ENCODE measurements at places on chromosomes 3 and 15.

DNA sequence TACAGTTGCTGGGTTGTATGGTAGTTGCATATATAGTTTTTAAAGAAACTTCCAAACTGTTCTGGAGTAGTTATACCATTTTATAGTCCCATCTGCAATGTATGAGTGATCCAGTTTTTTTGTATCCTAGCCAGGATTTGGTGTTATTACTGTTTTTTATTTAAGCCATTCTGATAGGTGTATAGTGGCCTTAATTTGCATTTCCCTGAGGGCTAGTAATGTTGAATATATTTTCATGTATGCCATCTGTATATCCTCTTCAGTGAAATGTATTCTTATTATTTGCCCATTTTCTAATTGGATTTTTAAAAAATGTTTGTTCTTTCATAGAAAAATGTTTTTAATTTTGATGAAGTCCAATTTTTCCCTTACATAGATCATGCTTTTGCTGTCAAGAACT is 29.2 kb downstream of the PXK start:
- no peak for DNase-seq

GRCh38 chr3:46699676-46700523 is 1.3 kb upstream of the TMIE start:
- peak; percentile 41 for DNase-seq

DNA sequence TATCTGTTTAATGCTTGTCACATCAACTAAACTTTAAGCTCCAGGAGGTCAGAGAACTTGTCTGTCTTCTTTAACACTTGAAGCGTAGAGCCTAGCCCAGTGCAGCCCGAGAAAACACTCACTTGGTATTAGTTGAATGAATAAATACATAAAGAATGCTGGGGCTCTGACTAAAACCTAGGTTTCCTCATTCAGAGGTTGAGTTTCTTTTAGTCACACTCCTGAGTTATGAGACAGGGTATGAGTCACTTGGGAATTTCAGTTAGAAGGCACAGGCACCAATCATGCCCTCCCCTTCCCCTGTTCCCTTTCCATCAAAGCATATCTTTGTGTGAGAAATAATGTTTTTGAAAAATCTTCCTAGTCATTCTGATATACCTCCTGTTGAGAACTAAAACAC is 589.8 kb upstream of the DPPA4 start:
- no peak for DNase-seq

DNA sequence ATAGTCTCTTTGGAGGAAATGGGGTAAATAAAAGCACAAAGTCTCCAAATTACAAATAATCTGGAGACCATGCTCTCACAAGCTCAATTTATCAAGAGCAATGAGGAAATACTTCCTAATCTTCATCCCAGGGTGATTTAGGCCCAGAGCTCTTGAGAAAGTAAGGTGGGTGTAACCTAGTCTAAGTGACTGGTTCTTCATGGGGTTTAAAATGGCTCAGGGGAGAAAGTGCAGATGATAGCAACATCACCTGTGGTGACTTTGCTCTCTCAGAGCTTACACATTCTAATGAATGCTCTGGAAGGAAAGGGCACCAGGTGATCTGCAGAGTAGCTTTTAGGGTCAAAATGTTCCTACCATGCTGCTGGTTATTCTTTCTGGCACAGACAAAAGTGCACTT is 118.4 kb upstream of the TP63 start:
- no peak for DNase-seq

GRCh38 chr3:99568663-99569335 is 69.6 kb upstream of the COL8A1 start:
- DNase-seq: no peak

- no peak for DNase-seq
Observed at GRCh38 chr15:55118344-55118870, 78.3 kb downstream of the RSL24D1 start.

DNA sequence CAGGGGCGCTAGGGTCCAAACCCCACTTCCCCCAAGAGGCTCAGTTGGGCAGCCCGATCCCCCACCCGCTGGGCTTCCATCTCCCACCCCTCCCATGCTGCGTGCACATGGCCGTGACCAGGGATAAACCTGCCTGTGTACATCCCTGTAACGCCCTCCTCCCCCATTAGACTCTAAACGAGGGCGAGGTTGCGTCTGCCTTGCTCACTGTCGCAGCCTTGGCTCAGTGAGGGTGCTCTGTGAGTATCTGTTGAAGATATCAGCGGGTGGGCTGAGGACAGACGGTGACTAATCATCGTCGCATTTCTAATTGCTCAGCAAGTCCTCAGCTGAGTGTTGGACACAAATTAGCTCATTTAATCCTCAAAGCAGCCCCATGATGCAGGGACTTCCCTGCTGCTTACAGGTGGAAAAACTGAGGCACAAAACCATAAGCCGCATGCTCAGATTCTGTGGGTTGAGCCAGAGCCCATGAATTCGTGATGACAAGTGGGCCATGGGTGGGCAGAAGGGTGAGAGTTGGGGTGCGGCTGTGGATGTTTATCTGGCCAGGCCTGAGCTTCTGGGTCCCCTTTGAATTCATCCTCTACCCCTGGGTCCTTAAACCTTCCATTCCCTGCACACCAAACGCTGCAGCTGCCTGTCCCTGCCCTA is 26.0 kb downstream of the FBLN2 start:
- DNase-seq: no peak

- DNase-seq: no peak
Observed at GRCh38 chr3:177680472-177680821, 483.2 kb upstream of the TBL1XR1 start.

GRCh38 chr15:88043396-88043795 is 213.1 kb downstream of the NTRK3 start:
- no peak for DNase-seq

- DNase-seq: no peak
Observed at GRCh38 chr3:62863648-62864047, 11.6 kb downstream of the CADPS start.

All from globus pallidus (tissue), 1 donor.